Activated naive CD4-positive, alpha-beta T cell treated with anti-CD3 and anti-CD28 coated beads, Interleukin-2, amount 50 U/mL, for 72 hours (primary cell): ENCODE measurements at places on chromosomes 4 and X. TPM values are rescaled to one million over a fixed set of nuclear protein-coding genes. Genes with fewer than 3 reads are reported as not detected.

- no peak for DNase-seq
Measured at GRCh38 chr4:176779421-176779820, 13.3 kb downstream of the VEGFC start.

GRCh38 chr4:147761218-147761883 is 29.5 kb downstream of the ARHGAP10 start:
- no peak for DNase-seq

- DNase-seq, result no peak
Measured at GRCh38 chr4:155403886-155404285, 27.1 kb upstream of the MAP9 start.

- no peak for DNase-seq
Measured at GRCh38 chr4:10635091-10635490, 49.5 kb downstream of the CLNK start.

GRCh38 chr4:106650701-106651100 is 282.1 kb upstream of the GIMD1 start:
- no peak for DNase-seq

The GLRA3 gene
- not detected for total RNA-seq

The CYLC1 gene
- total RNA-seq, result not detected

GRCh38 chr4:70041652-70042286 is 8.5 kb upstream of the HTN1 start:
- DNase-seq, result no peak

DNA sequence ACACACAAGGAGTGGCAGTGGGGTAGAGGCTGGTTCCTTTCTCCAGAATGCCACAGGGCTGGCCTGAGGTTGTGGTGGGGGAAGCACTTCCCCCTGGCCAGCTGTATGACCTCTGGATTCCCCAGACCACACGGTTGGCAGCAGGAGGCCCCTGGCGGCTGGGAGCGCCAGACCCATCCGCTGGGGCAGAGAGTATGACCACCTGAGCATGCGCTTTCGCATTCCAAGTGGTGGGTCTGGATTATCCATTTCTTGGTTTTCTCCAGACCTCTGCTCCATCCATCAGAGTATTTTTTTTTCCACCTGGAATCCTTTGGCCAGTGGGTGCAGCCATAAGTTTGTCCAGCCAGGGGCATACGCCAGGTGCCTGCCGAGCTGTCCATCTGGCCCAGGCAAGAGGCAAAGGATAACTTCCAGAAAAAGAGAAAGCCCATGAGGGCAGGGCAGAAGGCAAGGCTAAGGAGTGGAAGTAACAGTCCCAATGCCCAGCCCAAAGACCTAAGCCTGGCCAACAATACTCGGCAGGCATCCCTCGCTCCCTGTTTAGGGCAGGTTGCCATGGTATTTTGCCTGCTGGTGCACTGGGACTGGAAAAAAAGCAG is 39.3 kb downstream of the NHSL2 start:
- DNase-seq, result no peak

The MTNR1A gene
- not detected for total RNA-seq

DNA sequence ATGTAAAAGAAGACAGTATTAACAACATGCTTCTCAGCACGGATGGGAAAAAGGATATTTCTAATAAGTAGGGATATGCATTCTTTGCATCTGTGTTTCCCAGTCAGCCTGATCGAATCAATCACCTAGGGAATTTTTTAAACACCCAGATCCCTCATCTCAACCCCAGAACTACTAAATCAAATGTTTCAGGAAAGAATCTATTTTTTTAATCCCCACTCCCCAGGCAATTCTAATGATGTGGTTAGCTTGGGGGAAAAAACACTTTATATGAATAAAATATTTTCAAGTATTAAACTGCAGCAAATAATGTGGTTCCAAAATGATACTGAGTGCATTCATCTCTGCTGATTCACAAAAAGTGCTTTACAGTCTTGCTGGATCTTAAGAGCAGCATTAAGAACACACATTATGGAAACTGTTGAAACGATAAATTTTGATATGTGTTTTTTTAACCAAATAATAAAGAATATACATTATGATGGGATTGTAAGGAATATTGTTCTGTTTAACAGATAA is 68.7 kb upstream of the GUCY1A1 start:
- DNase-seq, result no peak

GRCh38 chr4:145347684-145348083 is 134.0 kb upstream of the SMAD1 start:
- DNase-seq, result no peak

DNA sequence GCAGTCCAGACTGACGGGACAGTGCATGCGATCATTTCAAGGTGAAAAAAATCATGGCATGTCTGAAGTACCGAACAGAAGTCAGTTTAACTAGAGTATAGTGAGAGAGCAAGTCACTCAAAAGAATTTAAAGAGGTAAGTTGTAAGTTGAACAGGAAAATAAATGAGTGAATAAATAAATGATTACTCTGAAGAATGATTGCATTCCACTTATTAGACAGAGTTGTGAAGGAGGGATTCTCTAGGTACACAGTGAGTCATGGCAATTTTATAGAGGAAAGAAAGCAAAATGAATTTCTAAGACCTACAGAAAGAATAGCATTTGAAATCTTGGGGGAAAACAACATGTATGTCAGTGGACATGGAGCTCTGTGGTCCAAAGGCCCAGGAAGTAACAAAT is 37.1 kb upstream of the SLC7A11 start:
- DNase-seq, result no peak

DNA sequence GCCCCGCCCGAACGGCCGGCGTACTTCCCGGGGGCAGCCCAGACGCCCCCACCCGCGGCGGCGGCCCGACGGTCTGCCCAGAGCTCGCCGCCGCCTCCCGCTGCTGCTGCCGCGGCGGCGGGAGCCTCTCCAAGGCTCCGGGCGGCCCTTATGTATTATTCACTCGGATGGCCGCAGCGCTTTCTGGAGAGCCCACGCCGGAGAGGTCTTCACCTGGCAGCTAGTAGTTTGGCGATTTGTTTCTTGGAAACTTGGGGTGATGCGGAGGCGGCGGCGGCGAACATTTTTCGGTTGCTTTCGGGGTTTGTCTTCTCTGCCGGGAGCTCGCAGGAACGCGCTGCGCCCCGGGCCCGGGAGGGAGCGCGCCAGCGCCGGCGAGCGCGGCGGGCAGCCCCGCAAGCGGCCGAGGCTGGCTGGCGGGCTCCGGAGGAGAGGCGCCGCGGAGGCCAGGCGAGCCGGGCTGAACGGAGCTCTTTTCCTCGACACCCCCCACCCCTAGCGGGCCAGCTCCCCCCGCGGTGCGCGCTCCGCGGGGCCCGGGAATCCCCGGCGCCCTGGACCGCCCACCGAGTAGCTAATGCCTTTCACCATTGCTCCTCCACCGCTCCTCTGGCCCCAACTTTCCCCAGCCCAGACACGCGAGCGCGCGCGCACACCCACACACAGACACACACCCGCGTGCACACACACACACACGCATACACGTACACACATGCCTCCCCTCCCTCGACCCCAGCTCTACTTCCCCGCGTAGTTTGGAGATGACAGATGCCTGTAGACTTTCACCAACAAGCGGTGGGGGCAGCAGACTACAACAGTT is 113.5 kb downstream of the DHX15 start:
- peak; percentile 30 for DNase-seq
